ENCODE measurements at places on chromosomes 5 and 9.

- DNase-seq: peak; percentile 21
Observed at GRCh38 chr5:83408719-83409118, 62.8 kb upstream of the VCAN start.

DNA sequence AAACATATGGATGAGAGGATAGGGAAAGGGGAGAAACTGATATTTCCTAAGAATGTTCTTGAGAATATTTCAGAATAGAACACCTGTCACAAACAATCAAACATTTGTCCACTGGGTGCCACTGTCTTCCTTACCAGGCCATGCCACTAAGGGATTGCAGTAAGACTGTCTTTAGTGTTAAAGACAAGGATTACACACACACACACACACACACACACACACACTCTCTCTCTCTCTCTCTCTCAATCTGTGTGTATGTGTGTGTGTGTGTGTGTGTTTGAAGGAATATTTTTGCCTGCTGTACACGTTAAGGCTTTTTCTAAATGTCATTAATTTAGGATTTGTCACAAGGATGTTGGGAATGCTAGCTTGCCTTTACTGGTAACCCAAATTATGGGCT, 54.4 kb downstream of the CCDC192 start:
- peak; percentile 53 for DNase-seq

- no peak for DNase-seq
Observed at GRCh38 chr5:52837591-52838001, 49.9 kb downstream of the ITGA1 start.

GRCh38 chr5:133079048-133079447, 27.2 kb downstream of the HSPA4 start:
- DNase-seq: no peak

DNA sequence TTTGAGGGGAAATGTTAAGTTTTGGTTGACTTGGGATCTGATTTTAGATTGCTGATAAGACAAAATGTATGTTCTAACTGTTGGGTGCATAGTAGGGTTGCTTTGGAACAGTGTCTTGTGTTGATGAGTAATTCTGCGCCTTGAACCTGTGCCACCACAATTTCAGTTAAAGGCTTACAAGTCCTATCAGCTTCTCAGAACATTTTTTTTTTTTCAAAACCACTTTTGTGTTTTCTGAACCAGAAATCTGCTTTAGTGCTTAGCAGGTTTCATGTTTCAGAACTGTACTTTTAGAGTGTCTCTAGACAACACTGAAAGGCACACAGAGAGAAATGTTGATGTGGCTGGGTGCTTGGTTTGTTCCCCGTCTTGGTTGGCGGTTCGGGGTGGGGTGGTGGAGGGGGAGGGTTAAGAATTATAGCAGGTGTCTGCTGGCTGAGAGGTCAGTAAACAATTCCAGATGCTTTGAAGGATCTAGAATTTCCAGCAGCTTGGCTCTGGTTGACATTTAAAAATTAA, 84.6 kb downstream of the ANKRD55 start:
- DNase-seq: peak; percentile 71

GRCh38 chr5:18244309-18244708, 610.0 kb downstream of the TAF11L14 start:
- peak; percentile 5 for DNase-seq

DNA sequence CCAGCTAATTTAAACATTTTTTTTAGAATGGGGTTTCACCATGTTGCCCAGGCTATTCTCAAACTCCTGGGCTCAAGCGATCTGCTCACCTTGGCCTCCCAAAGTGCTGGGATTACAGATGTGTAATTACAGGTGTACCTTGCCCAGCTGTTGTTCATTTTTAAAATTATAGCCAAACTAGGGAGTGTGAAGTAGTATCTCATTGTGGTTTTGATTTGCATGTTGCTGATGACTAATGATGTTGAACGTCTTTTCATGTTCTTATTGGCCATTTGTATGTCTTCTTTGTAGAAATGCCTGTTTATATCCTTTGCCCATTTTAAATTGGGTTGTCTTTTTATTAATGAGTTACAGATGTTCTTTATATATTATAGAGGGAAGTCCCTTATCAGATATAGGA, 31.5 kb downstream of the EHMT1 start:
- no peak for DNase-seq

GRCh38 chr5:119452060-119452372, 281 bp upstream of the HSD17B4 start:
- no peak for DNase-seq

- DNase-seq: peak; percentile 93
Observed at GRCh38 chr5:119290161-119290569, 65.7 kb upstream of the TNFAIP8 start.

GRCh38 chr5:154375329-154376008, 70.3 kb upstream of the SAP30L start:
- DNase-seq: no peak

GRCh38 chr5:476102-476813, 33.3 kb downstream of the EXOC3 start:
- no peak for DNase-seq

GRCh38 chr5:69090158-69090557, 3.7 kb upstream of the SLC30A5 start:
- no peak for DNase-seq

GRCh38 chr9:116278326-116278725, 124.7 kb downstream of the PAPPA start:
- DNase-seq: no peak

DNA sequence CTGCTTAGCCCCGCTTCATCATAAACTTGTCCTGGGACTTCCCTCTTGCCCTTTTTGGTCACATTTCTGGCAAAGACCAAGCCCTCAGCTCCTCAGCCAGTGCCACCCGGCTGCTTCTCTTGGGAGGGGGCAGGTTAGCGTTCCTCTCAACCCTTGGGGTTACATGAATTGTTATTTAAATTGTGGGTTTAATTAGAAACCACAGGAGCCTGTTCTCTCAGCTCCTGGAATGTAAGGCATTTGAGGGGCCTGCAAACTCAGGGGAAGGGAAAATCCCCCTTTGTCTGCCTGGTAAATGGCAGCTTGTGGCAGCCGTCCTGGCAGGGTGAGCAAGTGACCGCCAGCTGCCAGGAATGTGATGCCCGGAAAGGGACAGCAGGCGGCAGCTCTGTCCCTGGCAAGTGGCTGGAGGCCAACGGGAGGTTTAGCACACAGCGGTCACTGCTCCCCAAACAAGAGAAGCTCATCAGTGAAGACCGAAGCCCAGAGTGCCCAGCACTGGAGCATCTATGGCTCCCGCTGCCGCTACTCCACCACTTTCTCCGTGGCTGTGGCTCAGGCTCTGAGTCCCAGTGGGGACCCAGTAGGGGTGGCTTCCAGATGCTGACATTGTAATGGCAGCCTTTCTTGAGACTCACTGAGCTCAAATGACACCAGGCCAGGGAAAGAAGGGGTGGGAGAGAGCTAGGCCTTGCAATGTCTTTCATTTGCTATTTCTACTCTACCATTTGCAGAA, 51.7 kb downstream of the SHB start:
- no peak for DNase-seq

All from MV-4-11 (cell line).